HAP-1 (cell line): ENCODE measurements at places on chromosomes 6 and 20.

- DNase-seq, result no peak
These were observed 261.3 kb downstream of the PLCB1 start for GRCh38 chr20:8393381-8393780.

GRCh38 chr20:9572670-9573069, 58.3 kb downstream of the LAMP5 start:
- peak; percentile 78 for DNase-seq

DNA sequence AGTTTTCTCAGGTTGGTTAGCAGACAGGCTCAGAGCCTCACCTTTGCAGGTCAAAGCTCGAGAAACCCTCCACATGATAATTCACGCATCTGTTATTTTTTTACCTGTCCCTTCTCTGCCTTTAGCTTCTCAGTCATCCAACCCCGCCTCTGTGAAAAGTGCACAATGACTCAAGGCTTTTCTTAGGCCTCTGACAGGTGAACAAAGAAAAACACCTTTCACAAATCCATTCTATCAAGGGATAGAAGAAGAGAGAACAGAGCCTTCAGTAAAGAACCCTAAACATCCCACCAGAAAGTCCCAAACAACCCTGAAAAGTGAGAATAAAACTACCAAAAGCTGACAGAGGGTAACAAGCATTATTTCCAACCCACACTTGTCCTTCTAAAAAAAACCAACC, 178.2 kb downstream of the GJA10 start:
- DNase-seq, result no peak

DNA sequence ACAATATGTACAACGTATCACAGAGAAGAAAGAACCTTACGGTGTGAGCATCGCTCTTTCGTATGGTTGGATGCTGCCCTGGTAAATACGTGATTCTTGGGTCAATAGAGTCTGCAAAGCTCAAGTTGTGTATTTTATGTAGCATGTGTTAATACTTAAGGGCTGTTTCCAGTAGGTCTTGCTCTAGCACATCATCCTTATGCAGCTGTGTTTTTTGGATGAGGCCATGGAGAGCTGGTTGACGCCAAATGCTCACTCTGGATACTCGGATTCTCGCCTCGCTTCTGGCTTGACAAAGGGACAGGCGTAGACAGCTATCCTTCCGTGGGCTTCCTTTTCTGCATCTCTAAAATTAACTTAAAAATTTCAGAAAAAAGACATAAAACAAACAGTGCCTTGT, 38.9 kb downstream of the SNRNP48 start:
- DNase-seq, result no peak

- DNase-seq, result peak; percentile 32
These were observed 107.3 kb downstream of the GMPR start for GRCh38 chr6:16345449-16346330.

DNA sequence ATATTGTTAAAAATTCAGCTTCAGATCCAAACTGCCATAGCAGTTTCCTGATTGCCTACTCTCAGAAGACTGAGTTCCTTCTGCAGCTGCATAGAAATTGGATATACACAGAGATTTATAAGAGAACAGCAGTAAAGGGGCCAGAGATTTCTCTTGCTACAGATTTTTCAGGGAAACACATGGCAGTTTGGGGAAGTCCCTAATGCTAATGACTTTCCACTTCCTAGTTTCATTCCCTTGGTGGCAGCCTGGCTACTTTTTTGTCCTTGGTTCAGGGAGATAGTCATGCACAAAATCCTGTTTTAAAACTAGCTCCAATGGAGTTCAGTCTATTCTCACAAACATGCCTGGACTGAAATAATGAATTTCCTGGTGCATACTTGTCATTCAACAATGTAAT, 125.3 kb upstream of the PLCB4 start:
- no peak for DNase-seq

- peak; percentile 85 for DNase-seq
These were observed at the start of gene GPR6 for GRCh38 chr6:109978174-109979032. GPR6 (plus strand) TSS chr6:109978311; CDS start chr6:109979113, 802 bp downstream.

- DNase-seq, result no peak
These were observed 28.8 kb downstream of the KIZ start for GRCh38 chr20:21154692-21155091.

- DNase-seq, result no peak
These were observed 471.5 kb downstream of the HDGFL1 start for GRCh38 chr6:23040899-23041298.

- peak; percentile 85 for DNase-seq
These were observed 7.5 kb downstream of the NRSN2 start for GRCh38 chr20:354298-354977.

DNA sequence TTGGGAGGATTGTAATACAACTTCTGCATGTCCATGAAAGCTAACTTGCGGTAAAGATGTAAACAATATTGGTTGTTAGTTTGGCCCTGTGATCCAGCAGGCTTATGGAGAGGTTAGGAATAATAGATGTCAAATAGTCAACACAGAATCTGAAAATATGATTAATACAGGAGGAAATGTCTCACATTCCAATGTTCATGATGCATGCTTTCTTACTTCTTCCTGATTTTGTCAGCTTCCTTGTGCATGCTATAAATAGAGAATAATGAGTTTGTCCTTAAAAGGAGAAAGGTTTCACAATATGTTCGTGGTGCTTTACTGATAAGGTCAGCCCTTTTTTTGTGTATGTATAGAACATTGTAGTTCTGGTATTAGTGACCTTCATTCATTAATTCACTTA, 136.7 kb downstream of the MMUT start:
- no peak for DNase-seq

DNA sequence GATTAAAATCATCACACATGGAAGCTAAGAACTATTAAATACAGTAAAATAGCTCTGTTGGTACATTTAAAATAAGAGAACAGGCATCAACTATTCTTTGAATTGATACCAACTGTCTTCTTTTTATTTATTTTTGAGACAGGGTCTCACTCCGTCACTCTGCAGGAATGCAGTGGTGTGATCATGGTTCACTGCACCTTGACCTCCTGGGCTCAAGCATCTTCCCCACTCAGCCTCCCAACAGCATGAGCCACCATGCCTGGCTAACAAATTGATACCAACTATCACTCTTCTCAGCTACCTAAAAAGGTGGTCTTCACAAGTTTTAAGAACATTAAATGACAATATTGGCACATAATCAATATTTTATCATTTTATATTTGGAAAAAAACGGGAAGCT, 7.8 kb upstream of the PNISR start:
- DNase-seq, result no peak

- DNase-seq, result no peak
These were observed 12.8 kb upstream of the ZNF217 start for GRCh38 chr20:53606364-53606985.

DNA sequence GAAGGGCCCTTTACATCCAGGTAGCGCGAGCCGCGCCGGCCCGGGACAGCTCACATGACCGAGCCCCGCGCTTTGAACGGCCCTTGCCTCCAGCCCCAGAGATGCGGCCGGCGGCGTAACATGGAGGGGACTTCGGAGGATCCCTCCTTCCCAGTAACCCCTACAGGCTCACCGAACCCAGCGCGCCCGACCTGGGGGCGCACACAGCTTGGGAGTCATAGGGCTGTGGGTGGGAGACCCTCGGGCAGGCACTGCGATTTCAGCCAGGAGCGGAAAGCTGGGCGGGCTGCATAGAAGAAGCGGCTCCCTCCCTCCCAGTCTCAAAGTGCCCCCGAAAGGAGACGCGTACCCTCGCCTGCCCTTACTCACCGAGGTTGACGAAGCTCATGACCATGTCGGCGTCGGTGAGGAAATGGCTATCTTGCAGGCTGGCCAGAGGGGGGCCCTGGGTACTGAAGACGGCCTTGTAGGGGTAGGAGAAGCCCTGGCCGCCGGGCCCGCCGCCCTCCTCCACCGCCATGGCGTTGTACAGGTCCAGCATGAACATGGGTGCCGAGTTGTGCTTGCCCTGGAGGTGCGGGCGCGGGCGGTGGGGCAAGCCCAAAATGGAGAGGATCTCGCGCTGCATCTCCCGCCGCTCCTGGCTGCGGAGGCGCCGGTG, 975 bp downstream of the BMP7 start:
- no peak for DNase-seq

- no peak for DNase-seq
These were observed 12.9 kb upstream of the RPS6KA2 start for GRCh38 chr6:166639921-166640320.

DNA sequence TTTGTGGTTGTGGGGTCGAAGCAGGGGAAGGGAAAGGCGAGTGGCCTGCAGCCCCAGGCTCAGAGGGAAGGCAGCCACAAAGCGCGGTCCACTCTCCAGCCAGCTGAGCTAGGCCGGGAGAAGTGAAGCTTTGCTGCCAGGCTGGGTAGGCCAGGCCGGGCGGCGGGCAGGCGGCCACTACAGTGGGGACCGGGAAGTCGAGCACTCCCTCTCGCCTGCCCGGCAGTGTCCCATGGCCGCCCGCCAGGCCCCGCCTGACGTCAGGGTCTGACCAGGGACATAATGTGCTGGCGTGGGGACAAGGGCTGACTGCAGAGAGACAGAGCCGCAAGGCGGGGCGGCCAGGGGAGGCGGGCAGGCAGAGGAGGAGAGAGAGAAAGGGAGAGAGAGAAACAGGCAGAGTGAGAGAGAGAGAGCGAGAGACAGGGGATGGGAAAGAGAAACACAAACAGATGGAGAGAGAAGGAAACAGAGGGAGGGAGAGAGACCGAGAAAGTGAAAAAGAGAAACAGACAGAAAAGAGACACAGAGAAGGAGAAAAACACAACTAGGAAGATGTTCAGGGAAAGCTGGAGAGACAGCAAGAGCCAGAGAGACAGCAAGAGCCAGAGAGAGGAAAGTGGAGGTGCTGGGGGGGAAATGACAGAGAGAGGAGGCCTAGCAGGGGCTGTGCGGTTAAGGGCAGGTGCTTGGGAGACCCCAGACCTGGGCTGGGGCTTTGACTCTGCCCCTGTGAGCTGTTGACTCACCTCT, 94.5 kb upstream of the PTPN1 start:
- DNase-seq, result no peak

DNA sequence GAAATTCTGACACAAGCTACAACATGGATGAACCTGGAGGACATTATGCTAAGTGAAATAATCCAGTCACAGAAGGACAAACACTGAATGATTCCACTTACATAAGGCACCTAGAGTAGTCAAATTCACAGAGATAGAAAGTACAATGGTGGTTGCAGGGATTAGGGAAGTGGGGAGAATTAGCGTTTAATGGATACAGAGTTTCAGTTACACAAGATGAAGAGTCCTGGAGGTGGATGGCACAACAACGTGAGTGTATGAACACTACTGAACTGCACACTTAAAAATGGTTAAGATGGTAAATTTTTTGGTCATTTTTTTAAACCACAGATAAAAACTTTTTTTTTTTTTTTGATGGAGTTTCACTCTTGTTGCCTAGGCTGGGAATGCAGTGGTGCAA, 24.7 kb downstream of the MOCS3 start:
- no peak for DNase-seq

DNA sequence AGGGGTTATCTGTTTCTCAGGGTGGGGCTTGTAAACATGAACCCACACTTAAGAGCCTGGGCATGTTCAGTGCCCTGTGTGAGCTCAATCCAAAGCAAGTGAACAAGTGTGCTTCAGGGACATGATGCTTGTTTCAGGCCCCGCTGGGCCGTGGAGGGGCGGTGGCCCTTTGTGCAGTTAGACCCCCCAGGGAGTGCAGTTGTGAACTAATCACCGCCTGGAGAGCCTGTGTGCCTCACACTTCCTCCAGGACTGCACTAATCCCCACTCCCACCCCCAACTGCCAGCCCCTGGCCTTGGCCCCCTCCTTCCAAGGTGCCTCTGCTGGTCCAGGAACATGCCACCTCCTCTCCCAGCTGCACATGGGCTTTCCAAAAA, 58.1 kb downstream of the RREB1 start:
- no peak for DNase-seq

DNA sequence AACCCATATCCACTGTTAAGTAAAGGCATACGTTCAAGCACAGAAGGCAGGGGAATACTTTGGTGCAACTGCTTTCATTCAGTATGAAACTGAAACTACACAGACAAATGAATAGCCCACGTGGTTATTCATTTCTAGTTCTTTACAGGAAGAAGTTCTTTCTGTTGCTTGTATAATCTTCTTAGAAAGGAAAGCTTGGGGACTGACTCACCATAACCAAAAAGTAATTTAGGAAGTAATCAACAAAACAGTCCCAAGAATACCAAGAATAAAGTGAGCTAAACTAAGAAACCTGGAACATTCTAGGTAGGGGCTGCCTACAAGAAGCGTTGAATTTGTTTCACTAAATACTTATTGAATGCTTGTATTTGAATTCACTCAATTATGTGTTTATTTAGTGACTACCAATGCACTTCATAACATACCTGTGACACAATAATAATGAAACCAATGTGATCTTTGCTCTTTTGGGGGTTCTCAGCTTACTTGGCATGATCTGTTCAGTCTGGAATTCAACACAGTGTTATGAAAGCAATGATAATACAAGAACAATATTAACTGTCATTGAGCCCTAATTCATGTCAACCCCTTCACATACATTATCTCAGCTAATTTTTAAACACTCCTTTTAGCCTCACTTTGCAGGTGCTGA, 25.1 kb upstream of the KIAA0408 start:
- DNase-seq, result peak; percentile 70

- no peak for DNase-seq
These were observed 6.5 kb upstream of the SLC22A16 start for GRCh38 chr6:110482774-110483400.

- no peak for DNase-seq
These were observed 4.4 kb downstream of the MYLK2 start for GRCh38 chr20:31823360-31824124.

- DNase-seq, result peak; percentile 40
These were observed 297.3 kb upstream of the IRAK1BP1 start for GRCh38 chr6:78570044-78570443.

GRCh38 chr20:44967207-44967807, 995 bp downstream of the STK4 start:
- no peak for DNase-seq

DNA sequence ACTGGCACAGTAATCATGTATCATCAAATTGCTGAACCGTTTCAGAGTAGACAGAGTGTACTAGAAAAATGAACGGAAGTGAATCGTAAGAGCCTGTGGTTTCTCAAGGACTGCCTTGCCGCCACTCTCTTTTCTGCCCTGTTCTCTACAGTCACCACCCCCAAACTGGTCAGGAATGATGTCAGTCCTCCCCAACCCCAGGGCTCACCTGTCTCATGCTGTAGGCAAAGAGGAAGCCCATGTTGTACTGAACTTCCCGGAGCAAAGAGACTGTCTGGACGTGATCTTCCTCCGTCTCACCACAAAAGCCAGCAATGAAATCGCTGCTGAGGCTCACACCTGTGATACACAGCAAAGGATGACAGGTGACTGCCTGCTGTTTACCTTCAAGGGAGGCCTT, 31.0 kb downstream of the CDK5RAP1 start:
- DNase-seq, result no peak
